ENCODE measurements at places on chromosomes 2 and 18. TPM values are rescaled to one million over a fixed set of nuclear protein-coding genes. Genes with fewer than 3 reads are reported as not detected.

DNA sequence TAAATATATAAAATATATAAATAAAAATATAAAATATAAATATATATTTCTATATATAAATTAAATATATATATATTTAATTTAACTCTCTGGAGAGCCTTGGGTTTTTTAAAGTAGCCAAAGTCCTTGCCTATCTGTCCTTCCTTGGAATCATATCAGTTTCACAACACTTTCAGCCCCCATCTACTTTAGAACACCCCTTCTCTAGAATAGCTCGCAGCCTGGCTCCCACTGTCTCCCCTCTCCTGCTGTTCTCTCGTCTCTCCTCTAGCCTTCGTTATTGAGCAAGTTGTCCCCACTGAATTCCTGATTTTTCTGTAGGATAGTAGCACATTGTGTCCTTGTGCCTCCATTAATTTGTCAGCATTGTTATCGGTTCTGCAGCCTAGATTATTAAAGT lies 677.0 kb downstream of the RNF144A start:
- no peak for DNase-seq

DNA sequence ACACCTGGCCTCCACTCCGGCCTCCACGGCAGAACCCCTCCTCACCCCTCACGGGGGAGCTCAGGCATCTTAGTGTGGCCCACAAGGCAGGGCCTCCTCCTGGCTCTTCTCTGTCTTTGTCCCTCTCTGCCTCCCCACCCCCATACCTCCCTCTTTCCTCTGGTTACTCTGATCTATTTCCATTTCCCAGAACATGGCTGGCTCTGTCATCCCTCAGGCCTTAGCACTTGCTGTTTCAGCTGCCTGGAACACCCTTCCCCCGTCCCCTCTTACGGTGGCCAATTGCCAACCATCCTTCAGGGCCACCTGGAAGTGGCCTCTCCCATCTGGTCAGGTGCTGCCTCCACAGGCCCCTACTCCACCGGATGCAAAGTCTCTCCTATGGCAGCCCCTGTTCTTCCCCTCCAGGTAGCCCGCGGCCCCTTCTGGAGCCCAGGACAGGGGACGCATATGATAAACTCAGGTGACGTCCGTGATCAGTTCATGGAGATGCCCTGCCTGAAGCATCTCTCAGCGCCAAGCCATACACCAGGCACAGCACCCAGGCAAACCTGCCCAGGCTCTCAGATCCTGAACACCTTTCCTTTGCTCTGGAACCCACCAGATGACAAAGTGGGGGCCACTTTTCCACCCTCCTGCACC lies 3.6 kb upstream of the ECEL1 start:
- no peak for DNase-seq

The DRC1 gene
- total RNA-seq = not detected

GRCh38 chr2:134499307-134499926 lies 219.4 kb downstream of the TMEM163 start:
- no peak for DNase-seq

The STPG4 gene
- 0.27 TPM for total RNA-seq

- no peak for DNase-seq
Observed at GRCh38 chr2:237872178-237872887, 12.9 kb downstream of the RAMP1 start.

The WDR43 gene
- 78.7 TPM for total RNA-seq

The FOXI3 gene
- not detected for total RNA-seq

DNA sequence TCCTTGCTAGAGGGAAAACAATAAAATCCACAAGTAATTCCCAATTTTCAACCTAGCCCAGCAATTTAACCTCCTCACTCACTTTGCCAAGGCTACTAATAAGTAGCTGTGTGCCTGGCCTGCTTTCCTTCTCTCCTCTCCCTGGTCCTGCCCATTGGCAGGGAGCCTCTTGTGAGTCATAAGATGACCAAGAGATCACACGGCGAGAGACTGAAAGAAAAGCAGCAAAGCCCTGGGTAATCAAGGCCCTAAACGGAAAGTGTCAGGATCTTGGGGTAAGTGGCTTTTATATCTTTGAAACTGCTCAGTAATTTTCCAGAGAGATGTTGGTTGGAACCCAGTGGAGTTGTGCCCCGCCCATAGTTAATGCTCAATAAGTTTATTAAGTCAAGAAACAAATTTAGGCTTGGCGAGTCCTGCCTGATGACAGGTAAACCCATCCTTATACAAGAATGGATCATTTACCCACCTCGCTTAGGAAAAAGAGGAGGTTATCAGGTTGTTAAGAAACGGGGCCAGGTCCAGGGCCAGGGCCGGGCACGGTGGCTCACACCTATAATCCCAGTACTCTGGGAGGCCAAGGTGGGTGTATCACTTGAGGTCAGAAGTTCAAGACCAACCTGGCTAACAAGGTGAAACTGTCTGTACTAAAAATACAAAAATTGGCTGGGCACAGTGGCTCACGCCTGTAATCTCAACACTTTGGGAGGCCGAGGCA lies 10.0 kb upstream of the ADAM17 start:
- no peak for DNase-seq

- DNase-seq = no peak
Observed at GRCh38 chr2:68577183-68577582, 66.2 kb upstream of the PROKR1 start.

DNA sequence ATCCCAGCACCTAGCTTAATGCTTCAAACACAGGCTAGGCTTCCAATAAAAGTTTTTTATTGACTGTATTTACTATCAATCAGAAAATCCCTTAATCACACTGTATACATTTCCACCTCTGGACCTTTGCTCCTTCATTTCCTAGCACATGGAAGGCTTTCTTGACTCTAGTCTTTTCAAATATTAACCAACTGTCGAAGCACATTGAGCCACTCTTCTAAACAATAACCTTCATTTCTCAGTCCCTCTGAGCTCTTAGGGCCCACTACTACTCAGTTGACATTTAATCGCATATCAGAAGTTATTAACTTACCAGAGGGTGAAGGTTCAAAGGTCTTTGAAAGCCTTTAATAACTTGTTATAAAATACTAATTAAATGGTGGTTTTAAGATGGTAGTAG lies 37.4 kb downstream of the CERKL start:
- DNase-seq = no peak

DNA sequence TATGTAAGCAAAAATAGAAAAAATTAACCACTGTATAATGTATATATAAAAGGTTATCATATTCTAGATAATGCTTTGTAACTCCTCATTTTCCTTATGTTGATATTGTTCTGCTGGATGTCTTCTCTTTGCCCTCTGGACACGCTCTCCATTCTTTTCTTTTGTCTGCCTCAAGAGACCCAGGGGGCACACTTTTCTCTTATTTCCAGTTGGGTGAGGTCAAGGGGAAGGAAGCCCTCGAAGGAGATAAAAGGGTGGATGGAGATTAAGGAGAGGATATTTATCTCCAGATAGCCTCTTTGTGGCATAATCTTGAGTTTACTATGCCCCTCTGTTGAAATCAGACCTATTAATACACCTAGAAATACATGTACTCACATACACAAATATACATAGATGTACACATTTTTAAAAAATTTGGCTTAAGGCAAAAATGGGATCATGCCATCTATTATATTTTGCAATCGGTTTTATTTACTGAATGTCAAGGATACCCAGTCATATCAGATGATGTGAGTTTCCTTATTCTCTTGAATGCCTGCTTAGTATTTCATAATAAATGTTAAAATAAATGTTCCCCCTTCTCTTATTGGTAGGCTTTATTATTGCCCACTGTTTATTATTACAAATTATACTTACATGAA lies 65.3 kb downstream of the LCLAT1 start:
- no peak for DNase-seq

Data from activated naive CD4-positive, alpha-beta T cell treated with anti-CD3 and anti-CD28 coated beads for 36 hours (primary cell).